ENCODE measurements at places on chromosomes 7 and 10.
A peak's percentile ranks its signal among the peaks of the same experiment; 100 is the strongest.

DNA sequence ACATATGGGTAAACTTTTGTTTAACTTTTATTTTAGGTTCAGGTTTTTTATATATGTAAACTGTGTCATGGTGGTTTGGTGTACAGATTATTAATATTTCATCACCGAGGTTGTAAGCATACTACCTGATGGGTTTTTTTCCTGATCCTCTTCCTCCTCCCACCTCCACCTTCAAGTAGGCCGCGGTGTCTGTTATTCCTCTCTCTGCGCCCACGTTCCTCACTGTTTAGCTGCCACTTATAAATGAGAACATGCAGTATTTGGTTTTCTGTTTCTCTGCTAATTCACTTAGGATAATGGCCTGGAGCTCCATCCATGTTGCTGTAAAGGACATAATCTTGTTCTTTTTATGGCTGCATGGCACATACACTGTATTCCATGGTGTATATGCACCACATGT, 1000.0 kb upstream of the CELF2 start:
- H3K36me3 ChIP-seq, result no peaks in the 10 kb centered on the region
- H3K27me3 ChIP-seq, result no peaks in the 10 kb centered on the region
- no peak overlapping the region for H3K27ac ChIP-seq
- H3K4me3 ChIP-seq, result no peak overlapping the region

DNA sequence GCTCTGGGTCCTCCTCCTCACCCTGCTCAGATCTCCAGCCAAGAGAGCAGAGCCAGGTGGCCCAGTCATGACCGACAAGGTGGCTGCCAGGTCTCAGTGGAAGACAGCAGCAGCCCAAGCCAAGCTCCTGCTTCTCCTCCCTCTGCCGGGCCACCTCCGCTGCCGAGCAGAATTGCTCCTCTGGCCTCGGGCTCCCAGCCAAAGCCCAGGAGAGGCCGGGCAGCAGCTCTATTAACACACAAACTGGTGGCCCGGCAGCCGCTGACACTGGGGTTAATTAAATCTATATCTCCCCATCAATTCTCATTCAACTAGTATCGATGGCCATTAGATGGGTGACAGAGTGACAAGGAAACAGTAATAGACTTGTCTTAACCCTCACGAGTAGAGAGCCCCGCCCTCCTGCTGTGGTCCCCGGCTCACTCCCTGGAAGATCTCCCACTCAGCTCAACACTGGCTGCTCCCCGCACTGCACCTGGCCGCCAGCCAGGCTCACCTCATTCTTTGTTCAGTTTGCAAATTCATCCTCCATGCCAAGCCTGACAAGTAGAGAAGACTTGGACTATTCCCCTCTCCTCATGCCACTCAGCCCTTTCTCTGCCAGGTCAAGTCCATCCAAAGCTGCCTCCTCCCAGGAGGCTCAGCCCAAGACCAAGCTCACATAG, 74.1 kb upstream of the UNC5B start:
- no peak overlapping the region for H3K27ac ChIP-seq
- H3K27me3 ChIP-seq, result peaks cover 3% of the 10 kb centered on the region
- H3K4me3 ChIP-seq, result no peak overlapping the region
- no peaks in the 10 kb centered on the region for H3K4me1 ChIP-seq
- DNase-seq, result no peak

DNA sequence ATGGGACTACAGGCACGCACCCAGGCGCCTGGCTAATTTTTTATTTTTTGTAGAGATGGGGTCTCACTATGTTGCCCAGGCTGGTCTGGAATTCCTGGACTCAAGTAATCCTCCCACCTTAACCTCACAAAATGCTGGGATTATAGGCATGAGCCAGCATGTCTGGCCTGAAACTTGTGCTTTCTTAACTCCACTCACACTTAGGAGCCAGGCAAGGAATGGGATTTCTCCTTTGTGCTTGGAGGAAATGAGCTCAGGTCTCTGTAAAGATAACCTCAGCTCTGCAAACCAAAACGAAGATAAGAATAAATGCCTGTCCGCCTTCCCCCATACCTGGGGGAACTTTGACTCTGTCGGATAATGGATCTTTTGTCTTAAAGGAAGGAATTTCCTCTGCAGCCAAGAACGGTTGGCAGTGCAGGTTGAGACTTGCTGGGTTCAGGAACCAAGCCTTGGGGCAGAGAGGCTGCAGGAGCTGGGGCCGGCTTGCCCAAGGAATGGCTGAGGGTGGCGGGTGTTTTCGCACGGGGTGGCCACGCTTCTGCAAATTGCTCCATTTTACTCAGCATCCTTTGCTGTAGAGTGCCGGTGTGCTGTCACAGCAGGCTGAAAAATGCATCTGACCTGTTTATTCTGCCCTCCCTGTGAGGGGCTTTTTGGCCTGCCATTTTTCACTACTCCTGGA, 174.2 kb downstream of the KIAA1217 start:
- H3K4me3 ChIP-seq, result no peak overlapping the region
- peak; percentile 69 for DNase-seq

- no peak overlapping the region for H3K4me3 ChIP-seq
- no peak overlapping the region for H3K27ac ChIP-seq
- DNase-seq, result no peak
Measured at GRCh38 chr7:118626739-118627138, 402.2 kb downstream of the ANKRD7 start.
